Foreskin fibroblast (primary cell): ENCODE measurements at places on chromosomes 5 and 9.

GRCh38 chr9:35529161-35529823 is 39.4 kb downstream of the RUSC2 start:
- no peak for DNase-seq

- no peak for DNase-seq
Measured at GRCh38 chr9:10050016-10050415, 562.8 kb downstream of the PTPRD start.

DNA sequence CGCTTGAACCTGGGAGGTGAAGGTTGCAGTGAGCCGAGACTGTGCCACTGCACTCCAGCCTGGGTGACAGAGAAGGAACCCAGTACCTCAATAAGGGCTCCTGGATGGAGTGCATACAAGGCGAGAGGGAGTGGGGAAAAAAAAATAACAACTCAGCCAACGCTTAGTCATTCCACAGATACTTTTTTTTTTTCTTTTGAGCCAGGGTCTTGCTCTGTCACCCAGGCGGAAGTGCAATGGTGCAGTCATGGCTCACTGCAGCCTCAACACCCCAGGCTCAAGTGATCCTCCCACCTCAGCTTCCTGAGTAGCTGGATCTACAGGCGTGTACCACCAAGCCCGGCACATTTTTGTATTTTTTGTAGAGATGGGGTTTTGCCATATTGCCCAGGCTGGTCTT is 59.5 kb upstream of the GGTA1 start:
- no peak for DNase-seq

DNA sequence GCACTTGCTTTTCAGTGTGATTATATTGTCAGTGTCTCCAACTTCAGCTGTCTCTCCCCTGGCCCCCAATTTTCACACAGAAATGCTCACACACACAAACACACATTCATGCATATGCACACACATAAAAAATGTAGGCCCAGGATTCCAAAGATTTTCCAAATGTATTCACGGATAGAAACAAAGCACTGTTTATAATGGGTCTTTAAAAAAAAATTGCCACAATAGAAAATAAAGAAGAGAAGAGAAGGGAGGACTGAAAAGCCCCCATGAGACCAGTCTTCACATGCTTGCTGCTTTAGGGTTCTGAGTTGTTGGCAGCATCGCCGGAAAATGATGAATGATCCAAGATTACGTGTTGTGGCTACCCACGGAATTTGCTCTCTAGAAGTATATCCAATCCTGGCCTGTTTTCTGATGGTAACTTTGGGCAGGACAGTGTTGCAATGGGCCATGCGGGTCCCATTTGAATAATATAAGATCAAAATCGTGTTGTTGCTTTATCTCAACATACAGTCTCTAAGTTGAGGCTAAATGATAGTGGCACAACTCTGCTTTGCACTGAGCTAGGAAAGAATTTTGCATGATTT is 36.2 kb upstream of the ACO1 start:
- no peak for DNase-seq
